ENCODE measurements at places on chromosomes 12 and 14.
A peak's percentile ranks its signal among the peaks of the same experiment; 100 is the strongest.

- DNase-seq: no peak
These were observed 62.8 kb upstream of the RFLNA start for GRCh38 chr12:124231980-124232653.

DNA sequence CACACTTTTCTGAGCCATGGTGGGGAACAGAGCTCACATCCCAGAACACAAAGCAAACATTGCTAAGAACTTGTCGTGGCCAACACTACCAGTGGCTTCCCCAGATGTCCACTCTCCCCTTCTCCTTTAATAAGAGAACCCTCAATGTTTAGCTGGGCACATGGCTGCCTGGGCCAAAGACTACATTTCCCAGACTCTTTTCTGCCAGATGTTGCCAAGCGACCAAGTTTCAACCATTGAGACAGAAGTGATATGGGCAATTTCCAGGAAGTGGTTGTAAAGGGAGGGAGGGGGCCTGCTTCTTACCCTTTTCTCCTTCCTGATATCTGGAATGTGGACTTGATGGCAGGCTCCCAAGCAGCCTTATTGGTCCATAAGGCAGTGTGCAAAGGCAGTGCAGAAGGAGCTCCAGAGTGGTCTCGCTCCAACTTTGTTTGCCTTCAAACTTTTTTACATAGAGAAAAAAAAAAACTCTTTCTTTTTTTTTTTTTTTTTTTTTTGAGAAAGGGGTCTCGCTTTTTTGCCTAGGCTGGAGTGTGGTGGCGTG is 24.9 kb upstream of the JDP2 start:
- no peak for DNase-seq

- no peak for DNase-seq
These were observed 1356.9 kb downstream of the TMEM121 start for GRCh38 chr14:106883218-106883692.

DNA sequence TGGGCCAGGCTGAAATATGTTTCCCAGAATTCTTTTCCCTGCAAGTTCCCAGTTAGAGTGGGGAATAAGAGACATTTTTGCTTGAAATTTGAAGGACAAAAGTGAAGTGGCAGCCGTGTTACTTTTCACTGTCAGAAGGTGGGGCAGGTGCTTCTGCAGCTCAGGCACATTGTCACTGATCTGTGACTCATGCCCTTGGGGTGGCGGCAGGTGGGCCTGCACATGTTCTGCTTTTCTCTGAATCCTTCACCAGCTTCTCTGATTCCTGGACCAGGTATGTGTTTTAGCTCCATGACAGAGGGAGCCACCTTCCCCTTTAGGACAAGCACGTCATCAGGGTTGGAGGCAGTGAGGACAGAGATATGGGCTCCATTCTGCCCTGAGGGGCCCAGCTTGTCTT is 11.7 kb upstream of the KCNA5 start:
- DNase-seq: no peak

- no peak for DNase-seq
These were observed 1.9 kb downstream of the FOXN3 start for GRCh38 chr14:89415159-89415558.

DNA sequence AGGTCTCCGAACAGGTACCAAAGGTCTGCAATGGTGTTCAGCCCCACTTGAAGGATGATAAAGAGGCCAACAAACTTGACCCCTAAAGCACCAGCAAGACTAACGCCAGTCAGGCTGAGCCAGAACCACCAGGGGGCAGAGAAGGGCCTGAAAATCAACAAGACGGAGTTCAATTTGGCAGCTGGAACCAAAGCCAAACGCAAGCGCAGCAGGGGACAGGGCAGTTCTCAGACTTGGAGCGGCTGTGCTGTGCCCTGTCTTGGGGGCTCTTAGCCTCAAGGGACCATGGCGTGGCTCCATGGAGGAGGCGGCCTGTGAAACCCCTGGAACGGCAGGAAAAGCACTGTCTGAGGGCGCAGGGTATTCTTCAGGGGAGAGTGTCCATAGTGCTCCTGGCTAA is 19.6 kb downstream of the POMT2 start:
- peak; percentile 23 for DNase-seq

DNA sequence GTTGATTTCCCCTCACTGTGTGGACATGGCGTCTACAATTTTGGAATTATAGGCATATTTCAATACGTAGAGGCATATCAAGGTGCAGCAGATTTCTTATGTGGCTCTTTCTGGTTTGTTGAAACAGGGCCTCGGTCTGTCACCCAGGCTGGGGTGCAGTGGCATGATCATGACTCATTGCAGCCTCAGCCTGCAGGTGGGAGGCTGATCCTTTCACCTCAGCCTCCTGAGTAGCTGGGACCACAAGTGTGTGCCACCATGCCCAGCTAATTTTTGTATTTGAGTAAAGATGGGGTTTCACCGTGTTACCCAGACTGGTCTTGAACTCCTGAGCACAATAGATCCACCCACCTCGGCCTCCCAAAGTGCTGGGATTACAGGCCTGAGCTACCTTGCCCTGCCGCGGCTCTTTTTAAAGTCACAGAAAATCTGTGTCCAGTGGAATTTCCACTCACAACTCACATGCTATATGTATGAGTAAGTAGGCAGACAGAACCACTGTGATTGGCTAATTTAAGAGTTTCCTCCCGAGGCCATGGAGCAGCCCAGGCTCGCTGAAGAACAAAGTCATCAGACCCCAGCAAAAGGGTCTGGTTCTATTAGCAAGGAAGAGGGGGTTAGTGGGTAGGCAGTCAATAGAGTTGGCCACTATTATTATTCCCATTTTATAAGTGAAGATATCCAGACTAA is 9.1 kb downstream of the GNG2 start:
- peak; percentile 52 for DNase-seq

- DNase-seq: no peak
These were observed 81.1 kb upstream of the RFLNA start for GRCh38 chr12:124213666-124214347.

- DNase-seq: no peak
These were observed 301.9 kb downstream of the CCER1 start for GRCh38 chr12:90653040-90653439.

GRCh38 chr14:103105580-103106150 is 11.1 kb downstream of the EXOC3L4 start:
- DNase-seq: no peak

GRCh38 chr14:88380405-88380804 is 5.1 kb upstream of the SPATA7 start:
- DNase-seq: no peak

- DNase-seq: peak; percentile 45
These were observed 472 bp downstream of the MBD6 start for GRCh38 chr12:57522887-57523705.

GRCh38 chr12:75528272-75528671 is 16.9 kb upstream of the KRR1 start:
- DNase-seq: no peak

DNA sequence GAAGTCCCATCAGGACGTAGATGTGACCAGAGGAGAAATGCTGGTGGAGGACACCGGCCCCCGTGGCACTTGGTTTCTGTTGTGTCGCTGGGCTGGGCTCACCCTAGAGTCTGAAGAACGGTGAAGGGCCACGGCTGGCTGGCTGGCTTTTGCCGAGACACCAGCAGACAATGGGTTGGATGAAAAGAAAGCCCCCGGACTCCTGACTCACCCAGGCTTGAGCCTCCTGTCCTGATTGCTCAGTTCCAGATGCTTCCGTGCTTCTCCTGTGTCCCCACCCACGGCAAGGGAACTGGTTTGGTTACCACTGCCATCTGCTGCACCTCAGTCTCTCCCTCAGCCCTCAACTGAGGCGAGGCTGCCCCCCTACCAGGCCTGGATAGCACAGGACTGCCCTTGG is 10.4 kb upstream of the ENDOU start:
- DNase-seq: no peak

DNA sequence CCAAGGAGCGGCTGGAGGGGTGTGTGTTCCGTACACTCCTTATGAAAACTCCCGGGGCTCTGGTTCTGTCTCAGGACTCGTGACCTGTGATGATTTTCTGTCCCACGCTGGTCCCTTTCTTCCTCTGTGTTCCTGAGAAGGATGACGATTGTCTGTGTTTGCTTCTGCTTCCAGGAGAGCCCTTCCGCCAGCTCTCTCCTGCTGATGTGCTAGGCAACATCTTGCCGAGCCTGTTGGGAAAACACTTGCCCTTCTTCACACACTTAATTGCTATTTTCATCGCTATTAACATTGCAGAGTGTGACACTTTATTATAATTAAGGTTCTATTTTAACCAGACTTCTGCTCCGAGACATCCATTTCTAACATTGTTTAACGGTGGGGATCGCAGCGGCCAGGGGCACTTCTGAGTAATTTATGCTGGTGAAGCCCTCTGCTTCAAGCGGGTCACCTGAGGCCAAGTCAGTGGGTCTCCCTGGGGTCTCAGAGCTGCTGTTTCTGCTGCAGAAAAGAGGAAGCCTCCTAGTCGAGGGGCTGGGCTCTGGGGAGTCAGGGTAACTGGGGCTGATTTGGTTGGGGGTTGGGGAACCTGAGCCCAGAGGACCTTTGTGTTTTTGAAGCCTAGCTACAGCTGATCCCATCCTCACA is 88.6 kb downstream of the PRMT8 start:
- DNase-seq: no peak

DNA sequence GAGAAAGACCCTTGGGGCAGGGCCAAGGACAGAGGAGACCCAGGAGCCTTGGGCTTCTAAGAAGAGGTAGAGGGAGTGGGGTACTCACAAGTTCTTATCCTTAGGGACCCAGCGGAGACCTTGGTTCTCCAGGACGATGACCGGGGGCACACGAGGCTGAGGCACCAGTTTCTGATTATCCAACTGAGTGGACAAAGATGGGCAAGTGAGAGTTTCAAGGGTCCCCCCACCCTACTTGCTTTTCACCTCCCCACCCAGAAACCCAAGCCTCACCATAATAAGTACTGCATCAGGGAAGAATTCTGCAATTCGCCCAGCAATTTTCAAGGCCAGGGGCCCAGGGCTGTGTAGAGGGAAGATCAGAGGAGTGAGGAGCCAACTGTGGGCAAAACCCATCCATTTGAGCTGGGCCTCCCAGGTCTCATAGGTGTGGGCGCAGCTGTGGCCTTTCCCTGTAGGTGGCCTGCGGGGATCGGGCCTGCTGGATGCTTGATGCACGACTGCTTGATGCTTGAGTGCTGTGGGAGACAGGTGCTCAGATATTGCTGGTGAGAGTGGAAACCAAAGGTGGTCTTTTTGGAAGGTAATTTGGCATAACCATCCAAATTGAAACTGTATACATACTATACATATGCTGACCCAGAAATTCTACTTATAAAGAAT is 2.0 kb downstream of the EMC9 start:
- DNase-seq: no peak
